Endothelial cell of umbilical vein (primary cell): ENCODE measurements at places on chromosomes 1 and 21. TPM values are rescaled to one million over a fixed set of nuclear protein-coding genes. Genes with fewer than 3 reads are reported as not detected.

The UBQLN4 gene
- polyA plus RNA-seq: 50.5 and 53.6 TPM in 2 replicates

DNA sequence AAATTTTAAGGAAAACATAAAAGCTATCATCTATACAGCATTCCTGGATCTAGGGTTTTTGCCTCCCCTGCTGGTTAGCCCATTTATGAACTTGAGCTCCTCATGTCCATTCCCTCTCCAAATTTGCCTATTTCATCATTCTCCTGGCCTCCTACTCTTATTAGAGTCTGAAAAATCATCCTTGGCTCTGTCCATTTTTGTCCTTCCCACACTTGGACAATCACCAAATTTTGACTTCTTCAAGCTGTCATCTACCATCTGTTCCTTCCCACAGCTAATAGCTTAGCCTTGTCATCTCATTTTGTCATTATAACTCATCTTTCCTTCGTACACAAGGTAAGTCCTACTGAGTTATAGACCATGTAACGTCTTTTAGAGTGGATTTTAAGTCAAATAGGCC, 2.2 kb upstream of the HENMT1 start:
- no peak for DNase-seq

GRCh38 chr1:204459706-204460105, 34.9 kb downstream of the PIK3C2B start:
- no peak for DNase-seq

DNA sequence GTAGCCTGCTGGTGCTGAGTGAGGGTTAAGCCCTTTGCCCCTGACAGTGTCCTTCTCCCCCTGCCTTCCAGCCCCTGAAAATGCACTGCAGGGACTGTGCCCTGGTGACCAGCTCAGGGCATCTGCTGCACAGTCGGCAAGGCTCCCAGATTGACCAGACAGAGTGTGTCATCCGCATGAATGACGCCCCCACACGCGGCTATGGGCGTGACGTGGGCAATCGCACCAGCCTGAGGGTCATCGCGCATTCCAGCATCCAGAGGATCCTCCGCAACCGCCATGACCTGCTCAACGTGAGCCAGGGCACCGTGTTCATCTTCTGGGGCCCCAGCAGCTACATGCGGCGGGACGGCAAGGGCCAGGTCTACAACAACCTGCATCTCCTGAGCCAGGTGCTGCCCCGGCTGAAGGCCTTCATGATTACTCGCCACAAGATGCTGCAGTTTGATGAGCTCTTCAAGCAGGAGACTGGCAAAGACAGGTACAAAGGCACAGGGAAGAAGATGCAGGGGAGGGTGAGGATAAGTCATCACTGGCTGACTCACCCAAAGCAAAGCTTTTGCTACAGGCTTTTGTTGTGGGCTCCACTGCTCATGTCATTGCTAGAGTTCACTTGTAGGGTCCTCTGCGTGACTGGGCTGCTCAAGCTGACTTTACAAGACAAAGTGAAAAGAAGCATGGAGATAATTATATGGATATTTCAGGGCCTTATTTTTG, 174.9 kb downstream of the PIGK start:
- no peak for DNase-seq

DNA sequence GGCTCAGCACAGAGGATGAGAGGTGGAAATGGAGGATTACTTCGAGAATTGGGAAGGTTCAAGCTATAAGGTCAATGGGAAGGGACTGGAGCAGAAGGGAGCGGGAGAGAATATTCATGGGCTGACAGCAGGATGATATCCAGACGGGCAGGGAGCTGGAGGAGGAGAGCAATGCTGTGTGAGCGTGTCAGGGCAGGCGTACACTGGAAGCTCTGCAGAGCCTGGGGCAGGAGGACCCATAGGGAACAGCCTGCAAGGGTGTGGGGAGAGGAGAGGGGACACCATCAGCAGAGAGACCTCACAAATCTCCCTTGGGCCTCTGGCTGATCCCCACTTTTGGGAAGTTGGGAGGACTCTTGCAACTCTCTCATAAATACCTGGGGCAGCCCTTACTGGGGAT, 13.7 kb downstream of the CSF1 start:
- DNase-seq: no peak

DNA sequence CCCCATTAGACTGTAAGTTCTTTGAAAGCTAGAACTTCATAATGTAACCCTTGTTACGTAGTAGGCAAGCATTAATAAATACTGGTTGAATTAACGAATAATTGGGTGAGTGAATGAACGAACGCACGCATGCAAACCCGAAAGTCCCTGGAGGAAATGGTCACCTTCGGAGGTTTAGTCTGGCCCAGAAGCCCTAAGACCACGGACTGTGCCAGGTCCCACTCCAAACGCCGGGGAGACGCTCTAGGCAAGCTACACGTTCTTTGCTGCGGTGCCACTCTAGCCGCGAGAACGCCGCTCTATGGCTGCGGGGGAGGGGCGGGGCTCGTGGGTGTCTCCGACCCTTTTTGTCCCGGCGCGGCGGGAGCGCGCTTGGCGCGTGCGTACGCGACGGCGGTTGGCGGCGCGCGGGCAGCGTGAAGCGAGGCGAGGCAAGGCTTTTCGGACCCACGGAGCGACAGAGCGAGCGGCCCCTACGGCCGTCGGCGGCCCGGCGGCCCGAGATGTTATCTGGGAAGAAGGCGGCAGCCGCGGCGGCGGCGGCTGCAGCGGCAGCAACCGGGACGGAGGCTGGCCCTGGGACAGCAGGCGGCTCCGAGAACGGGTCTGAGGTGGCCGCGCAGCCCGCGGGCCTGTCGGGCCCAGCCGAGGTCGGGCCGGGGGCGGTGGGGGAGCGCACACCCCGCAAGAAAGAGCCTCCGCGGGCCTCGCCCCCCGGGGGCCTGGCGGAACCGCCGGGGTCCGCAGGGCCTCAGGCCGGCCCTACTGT, at the start of gene KDM1A:
KDM1A (plus strand) TSS at position 375 of the 769 bp plus-strand sequence; CDS start at position 504, 129 bp downstream.
- DNase-seq: peak; percentile 97

The TENT5C gene
- 0.05 and 0.06 TPM in 2 replicates for polyA plus RNA-seq

- DNase-seq: no peak
Measured at GRCh38 chr1:50559421-50559820, 136.2 kb upstream of the DMRTA2 start.

DNA sequence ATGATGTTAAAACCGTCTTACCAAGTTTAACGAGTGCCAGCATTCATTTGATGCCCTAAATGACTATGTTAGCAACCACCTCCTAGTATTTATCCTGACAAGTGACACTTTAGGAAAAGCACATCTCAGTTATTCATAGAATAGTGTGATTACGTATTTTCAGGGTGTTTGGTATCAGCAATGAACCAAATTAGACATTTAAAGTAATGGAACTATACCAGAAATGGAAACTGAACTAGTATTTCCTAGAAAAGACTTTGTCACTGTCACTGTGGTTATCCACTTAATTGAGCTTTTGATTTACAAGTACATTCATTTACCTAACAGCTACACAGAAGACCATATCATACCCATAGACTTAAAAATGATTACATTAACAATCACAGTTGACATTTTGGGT, 3.6 kb upstream of the IL12RB2 start:
- DNase-seq: no peak

DNA sequence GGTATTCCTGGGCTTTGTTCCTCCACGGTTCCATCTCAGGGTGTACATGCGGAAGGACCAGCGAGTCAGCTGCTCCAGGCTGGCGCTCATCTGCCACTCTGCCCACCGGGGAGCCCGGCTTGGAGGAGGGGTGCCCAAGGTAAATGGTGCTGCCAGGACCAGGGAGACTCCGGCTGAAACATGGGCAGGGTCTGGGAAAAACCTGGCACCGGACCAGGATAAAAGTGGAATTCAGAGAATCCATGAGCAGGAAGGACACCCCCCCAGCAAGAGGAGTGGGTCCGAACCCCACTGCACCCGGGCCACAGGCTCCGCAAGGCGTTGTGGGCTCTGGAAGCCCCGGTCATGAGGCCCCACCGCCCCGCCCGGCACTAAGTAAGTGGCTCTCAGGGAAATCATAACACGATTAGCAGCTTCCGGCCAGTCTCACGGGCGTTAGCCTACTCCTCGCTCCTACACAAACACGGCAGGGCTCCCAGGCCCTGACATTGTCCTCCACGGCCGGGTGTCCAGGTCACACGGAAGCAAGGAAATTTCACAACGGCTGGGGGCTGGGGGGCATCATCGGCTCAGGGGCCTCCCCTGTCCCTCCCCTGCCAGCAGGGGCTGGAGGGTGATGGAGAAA, 21.1 kb downstream of the MEGF6 start:
- DNase-seq: peak; percentile 63

- no peak for DNase-seq
Measured at GRCh38 chr21:40947713-40948112, 100.8 kb upstream of the DSCAM start.

The FAM110D gene
- polyA plus RNA-seq: 2.6 and 3.8 TPM in 2 replicates

The FAM72D gene
- polyA plus RNA-seq: 0.49 and 1.2 TPM in 2 replicates

DNA sequence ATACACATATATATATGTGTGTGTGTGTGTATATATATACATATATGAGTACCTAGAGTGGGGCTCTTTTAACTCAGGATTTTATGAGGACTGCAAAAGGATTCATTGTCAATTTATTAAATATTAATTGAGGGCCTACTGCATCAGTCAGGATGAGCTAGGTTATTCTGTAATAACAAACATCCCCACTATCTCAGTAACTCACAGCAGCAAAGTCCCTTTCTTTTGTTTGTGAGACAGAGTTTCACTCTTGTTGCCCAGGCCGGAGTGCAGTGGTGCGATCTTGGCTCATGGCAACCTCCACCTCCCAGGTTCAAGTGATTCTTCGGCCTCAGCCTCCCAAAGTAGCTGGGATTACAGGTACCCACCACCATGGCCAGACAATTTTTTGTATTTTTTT, 63.8 kb upstream of the FAM20B start:
- no peak for DNase-seq

- peak; percentile 95 for DNase-seq
Measured at GRCh38 chr1:223771814-223772770, 59.8 kb downstream of the CAPN2 start.

- DNase-seq: no peak
Measured at GRCh38 chr1:2979191-2980072, 41.8 kb upstream of the ACTRT2 start.

The MMP23B gene
- 0.62 and 1.5 TPM in 2 replicates for polyA plus RNA-seq

DNA sequence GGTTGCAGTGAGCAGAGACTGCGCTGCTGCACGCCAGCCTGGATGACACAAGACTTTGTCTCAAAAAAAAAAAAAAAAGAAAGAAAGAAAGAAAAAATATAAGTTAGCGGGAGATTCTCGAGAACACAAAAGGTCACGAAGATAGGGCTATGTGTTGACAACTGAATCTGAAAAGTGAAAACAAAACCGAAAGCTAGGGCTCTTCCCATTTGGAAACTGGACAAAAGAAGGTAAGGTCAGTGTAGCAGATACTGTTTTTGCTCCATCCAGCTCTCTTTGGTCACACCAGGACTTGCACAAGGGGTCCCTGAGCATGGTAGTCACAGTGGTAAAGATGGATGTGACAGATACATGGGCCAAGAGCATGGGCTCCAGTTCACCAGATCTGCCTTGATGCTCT, 60.4 kb upstream of the MAP10 start:
- no peak for DNase-seq

DNA sequence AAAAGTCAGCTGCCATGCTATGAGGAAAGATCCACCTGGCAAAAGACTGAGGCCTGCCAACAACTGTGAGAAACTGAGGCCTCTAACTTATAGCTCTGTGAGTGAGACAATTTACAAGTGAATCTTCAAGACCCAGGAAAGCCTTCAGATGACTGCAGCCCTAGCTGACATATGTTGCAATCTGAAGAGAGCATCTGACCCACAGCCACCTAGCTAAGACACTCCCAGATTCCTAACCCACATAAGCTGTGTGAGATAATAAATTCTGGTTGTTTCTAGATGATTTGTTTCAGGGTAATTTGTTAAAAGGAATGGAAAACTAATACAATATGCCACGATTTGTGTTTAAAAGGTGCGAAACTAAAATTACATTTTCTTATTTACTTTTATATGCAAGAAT, 55.1 kb downstream of the HFM1 start:
- DNase-seq: no peak

The TMCO4 gene
- 7.6 and 8.3 TPM in 2 replicates for polyA plus RNA-seq

The ETNK2 gene
- polyA plus RNA-seq: 27.5 and 32.9 TPM in 2 replicates

GRCh38 chr1:185693654-185694053, 40.5 kb upstream of the HMCN1 start:
- no peak for DNase-seq

DNA sequence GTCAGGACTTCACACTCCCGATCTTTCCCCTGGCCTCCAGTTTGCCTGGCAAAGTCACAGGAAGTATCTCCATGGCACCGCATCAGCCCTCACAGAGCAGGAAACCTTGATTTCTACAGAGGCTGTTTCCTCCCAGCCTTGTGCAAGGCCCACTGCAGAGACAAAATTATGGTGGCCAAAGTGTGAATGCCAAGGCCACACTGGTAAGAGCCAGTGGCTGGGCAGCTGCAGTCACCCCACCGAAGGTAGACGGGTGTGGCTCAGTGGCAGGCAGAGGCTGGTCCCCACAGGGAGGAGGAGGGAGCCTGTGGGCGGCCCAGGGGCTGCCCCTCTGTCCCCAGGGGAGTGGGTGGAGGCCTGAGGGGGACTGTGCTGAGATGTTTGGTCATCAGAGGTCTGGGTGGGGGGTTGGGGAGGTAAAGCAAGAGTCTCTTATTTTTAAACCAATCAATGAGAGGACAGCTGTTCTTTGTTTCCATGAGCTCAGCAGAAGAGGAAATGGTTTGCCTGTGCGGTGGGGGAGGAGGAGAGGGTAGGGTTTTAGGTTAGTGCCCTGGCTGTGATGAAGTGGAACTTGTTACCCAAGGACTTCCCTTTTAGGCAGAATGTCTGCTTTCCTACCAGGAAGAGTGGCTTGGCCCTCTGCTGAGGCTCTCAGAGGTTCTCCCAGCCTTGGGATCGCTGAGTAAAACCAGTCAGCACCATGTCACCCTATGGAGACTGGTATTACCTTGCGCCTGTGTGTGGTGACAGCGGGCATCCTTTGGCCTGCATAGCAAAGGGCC, 18.0 kb upstream of the BTG2 start:
- peak; percentile 68 for DNase-seq

DNA sequence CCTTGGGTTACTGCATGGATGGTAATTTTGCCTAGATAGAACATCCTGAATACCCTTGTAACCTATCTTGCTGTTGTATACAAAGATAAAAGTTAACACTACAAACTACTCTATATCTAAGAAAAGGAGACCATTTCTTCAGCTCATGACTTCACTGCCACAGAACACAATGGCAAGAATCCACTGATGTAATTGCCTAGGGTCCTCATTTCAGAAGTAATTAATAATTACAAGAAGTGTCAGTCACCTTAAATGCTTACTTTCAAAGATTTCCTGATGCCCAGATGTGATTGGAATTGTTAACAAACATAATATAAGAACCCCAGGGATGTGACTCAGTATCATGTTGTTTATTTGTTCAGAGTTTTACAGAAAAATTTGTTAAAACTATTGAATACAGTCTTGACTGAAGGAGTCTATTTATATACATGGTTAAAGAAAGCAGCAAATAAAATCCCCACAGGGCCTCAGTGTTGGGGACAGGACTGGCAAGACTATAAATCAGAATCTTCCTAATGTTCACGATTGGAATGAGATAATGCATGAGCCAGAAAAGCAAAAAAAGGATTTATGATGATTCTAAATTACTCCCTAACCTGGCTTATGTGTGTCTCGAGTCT, 83.9 kb downstream of the CRB1 start:
- no peak for DNase-seq

The C1orf116 gene
- polyA plus RNA-seq: not detected in 2 replicates

The PFKFB2 gene
- polyA plus RNA-seq: 0.70 and 0.78 TPM in 2 replicates

The FBXO42 gene
- polyA plus RNA-seq: 17.1 and 20.4 TPM in 2 replicates
